ENCODE measurements at places on chromosomes 2 and 18.

- no peak for DNase-seq
These were observed 303.1 kb upstream of the FBXO11 start for GRCh38 chr2:48209214-48209885.

DNA sequence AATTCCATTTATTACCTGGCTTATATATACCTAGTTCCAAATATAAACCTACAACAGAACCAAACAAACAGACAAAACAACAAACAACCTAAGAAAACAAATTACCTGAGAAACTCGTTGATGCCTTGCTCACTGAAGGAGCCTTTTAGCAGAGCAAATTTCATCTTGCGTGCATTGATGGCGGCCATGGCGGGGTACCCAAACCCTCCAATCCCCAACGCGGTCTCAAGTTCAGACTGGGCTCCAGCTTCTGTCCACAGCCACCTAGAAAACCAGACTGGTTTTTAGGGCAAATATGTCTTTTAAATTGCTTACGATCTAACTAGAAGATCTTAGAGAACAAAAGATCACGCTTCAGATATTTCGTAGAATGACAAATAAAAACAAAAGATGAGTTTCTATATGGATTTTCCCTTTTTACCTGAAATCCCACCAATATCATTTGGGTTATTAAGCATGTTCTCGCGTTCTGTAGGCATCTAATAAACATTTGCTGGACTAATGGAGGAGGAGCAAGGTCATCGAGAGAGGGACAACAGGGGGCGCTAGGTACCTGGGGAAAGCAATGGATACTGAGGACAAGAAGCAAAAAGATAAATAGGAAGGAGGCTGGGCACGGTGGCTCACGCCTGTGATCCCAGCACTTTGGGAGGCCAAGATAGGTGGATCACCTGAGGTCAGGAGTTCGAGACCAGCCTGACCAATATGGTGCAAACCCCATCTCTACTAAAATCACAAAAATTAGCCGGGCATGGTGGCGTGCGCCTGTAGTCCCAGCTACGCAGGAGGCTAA, 25.2 kb downstream of the PDIA6 start:
- no peak for DNase-seq

- no peak for DNase-seq
These were observed 12.6 kb downstream of the BARD1 start for GRCh38 chr2:214796911-214797310.

GRCh38 chr18:77250501-77250925, 865 bp downstream of the GALR1 start:
- no peak for DNase-seq

GRCh38 chr2:196606516-196606915, 33.0 kb upstream of the CCDC150 start:
- no peak for DNase-seq

GRCh38 chr2:171625006-171625405, 62.3 kb upstream of the DYNC1I2 start:
- no peak for DNase-seq
